ENCODE measurements at places on chromosomes 4 and X.
A peak's percentile ranks its signal among the peaks of the same experiment; 100 is the strongest.

- DNase-seq: no peak
These were observed 225.8 kb downstream of the DMD start for GRCh38 chrX:32985544-32985943.

DNA sequence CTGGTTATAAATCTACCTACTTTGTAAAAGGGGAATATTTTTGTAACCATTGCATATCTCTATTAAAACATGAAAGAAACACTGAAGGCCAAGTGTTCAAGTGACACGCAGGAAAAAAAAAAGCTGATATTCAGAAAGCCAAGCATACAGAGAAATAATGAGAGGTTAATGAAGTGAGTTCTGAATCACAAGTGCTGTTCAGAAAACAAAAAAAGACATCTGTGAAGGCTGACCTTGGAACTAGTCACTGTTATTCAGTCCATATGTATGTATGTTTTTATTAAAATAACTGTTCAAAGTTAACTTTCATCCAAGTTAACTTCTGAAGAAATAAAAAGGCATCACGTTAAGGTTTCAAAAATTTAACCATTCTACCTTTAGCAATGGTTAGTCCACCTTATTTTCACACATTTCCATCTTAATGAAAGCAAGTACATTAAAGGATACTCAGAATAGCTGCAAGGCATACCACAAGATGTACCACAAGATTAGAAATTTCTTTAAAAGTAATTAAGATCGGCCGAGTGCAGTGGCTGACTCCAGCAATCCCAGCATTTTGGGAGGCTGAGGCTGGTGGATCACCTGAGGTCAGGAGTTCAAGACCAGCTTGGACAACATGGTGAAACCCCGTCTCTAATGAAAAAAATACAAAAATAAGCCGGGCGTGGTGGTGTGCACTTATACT is 31.4 kb downstream of the SH3RF1 start:
- no peak for DNase-seq

DNA sequence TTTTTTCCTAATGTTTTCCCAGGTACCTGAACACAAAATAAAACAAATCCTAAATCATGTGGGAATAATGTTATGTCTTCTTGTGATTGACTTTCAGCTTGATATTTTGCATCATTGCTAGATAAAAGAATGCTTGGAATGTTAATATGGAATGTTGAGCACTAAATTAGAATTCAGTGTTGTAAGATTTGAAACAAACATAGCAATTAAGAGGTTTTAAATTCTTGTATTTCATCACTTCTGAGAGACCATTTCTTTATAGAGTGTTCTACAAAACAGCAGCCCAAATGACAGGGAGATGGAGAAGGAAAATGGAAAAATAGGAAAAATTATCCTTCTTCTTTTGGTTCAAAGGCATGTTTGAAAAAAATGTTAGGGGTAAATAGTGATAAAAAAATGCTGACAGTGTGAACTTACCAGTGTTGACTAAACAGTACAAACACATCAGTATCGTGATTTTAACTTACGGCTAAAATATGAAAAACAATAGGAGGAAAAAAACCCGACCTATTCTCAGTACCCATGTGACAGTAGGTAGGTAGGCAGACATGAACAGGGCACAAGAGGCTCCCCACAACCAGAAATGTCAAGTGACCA is 102.6 kb upstream of the PDE5A start:
- DNase-seq: no peak

- no peak for DNase-seq
These were observed 15.0 kb upstream of the NHSL2 start for GRCh38 chrX:71895607-71896006.

- DNase-seq: peak; percentile 22
These were observed 126.3 kb downstream of the NEK1 start for GRCh38 chr4:169485791-169486742.

DNA sequence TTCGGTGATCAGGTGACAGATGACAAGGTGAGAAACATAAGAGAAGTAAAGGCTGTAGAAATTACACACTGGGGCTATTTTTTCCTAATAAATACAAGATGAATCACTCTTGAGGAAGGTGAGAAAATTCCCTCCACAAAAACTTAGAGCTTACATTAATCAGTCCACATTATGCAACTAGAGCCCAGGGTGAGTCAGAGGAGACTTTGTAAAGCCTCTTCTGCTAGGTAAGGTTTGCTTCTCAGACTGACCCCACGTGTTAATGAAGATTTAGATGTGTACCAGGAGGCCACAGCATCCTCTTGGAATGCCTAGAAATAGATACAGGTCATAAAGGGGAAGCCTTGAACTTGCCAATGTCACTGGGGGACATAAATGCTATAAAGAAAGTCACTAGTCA is 396.0 kb upstream of the SMIM31 start:
- DNase-seq: no peak

GRCh38 chrX:7090641-7091040 is 56.9 kb upstream of the STS start:
- no peak for DNase-seq
